ENCODE measurements at places on chromosomes 2 and 18.

- H3K36me3 ChIP-seq = no peaks in the 10 kb centered on the region
- no peaks in the 10 kb centered on the region for H3K27me3 ChIP-seq
- H3K4me1 ChIP-seq = peaks cover 19% of the 10 kb centered on the region
- DNase-seq = no peak
- no peak overlapping the region for H3K27ac ChIP-seq
These were observed 94.1 kb upstream of the CYP1B1 start for GRCh38 chr2:38170067-38170466.

DNA sequence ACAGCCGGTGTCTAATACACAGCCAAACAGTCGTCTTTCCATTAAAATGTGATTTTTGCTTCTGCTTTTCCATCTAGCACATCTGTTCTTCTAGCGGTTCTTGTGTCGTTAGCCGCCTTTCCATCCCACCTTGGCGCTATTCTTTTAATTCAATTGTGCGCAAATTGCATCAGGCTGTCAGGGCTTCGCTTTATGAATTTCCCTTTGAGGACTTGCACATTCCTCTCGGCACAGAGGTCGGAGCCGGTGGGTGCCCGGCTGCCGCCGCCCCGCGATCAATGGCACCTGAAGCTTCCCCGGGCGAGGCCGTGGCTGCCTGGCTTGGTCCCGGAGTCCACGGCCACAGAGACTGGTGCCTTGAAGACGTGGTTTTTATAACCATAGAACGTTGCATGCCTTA, 33.9 kb upstream of the TSPYL6 start:
- H3K27me3 ChIP-seq = no peaks in the 10 kb centered on the region
- H3K27ac ChIP-seq = no peak overlapping the region
- H3K4me3 ChIP-seq = no peak overlapping the region
- H3K4me1 ChIP-seq = peaks cover 10% of the 10 kb centered on the region
- no peaks in the 10 kb centered on the region for H3K36me3 ChIP-seq

- H3K27me3 ChIP-seq = peaks cover 41% of the 10 kb centered on the region
- no peak overlapping the region for H3K4me3 ChIP-seq
- no peaks in the 10 kb centered on the region for H3K36me3 ChIP-seq
- DNase-seq = no peak
These were observed 73.3 kb upstream of the YPEL5 start for GRCh38 chr2:30073523-30073922.

DNA sequence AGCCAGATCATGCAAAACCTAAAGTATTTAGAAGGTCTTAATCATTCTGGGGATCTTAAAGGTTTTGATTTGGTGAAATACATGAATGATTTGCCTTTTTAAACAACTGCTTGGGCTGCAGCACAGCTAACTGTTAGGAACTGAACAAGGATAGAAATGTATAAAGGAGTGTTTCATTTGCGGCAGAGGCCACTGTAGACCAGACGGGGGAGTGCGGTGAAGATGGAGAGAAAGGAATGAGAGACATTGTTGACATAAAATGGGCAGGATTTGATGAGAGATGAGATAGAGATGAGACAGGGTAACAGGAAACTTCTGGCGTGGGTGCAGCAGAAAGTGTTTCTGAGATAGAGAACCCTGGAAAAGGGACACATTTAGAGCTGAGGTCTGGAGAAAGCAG, 308.1 kb downstream of the TMX3 start:
- no peaks in the 10 kb centered on the region for H3K27me3 ChIP-seq
- DNase-seq = no peak
- H3K27ac ChIP-seq = no peak overlapping the region
- no peaks in the 10 kb centered on the region for H3K4me1 ChIP-seq

DNA sequence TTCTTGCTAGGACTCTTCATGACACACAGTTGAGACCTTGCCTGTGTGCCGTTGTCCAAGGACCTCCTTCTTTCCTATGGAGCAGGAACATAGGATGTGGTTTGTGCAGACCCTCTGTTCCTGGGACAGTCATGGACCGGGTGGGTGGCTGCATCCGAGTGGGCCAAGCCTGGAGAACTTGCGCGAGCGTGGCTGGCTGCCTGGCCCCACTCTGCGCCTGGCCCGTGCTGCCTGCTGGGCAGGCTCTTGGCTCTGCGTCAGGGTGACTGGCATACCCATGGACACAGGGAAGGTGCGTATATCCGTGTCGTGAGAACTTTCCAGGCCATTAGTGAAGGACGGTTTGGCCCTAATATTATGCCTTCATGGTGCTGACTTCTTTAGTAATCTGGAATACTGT, 68.2 kb downstream of the DCDC2C start:
- no peak for DNase-seq
- H3K36me3 ChIP-seq = no peaks in the 10 kb centered on the region
- no peaks in the 10 kb centered on the region for H3K4me1 ChIP-seq
- H3K4me3 ChIP-seq = no peak overlapping the region

- H3K4me3 ChIP-seq = no peak overlapping the region
- DNase-seq = no peak
- H3K4me1 ChIP-seq = no peaks in the 10 kb centered on the region
- no peaks in the 10 kb centered on the region for H3K27me3 ChIP-seq
These were observed 245.4 kb downstream of the NAPG start for GRCh38 chr18:10771053-10771709.

GRCh38 chr18:676069-676468, 18.6 kb downstream of the TYMS start:
- no peaks in the 10 kb centered on the region for H3K27me3 ChIP-seq
- no peak for DNase-seq
- no peaks in the 10 kb centered on the region for H3K4me1 ChIP-seq
- no peak overlapping the region for H3K27ac ChIP-seq
- H3K36me3 ChIP-seq = peaks cover 57% of the 10 kb centered on the region

- no peak overlapping the region for H3K4me3 ChIP-seq
- peak; percentile 8 for DNase-seq
- no peaks in the 10 kb centered on the region for H3K27me3 ChIP-seq
- H3K4me1 ChIP-seq = peaks cover 10% of the 10 kb centered on the region
- H3K36me3 ChIP-seq = no peaks in the 10 kb centered on the region
- no peak overlapping the region for H3K27ac ChIP-seq
These were observed 36.4 kb downstream of the REEP1 start for GRCh38 chr2:86301009-86301408.

DNA sequence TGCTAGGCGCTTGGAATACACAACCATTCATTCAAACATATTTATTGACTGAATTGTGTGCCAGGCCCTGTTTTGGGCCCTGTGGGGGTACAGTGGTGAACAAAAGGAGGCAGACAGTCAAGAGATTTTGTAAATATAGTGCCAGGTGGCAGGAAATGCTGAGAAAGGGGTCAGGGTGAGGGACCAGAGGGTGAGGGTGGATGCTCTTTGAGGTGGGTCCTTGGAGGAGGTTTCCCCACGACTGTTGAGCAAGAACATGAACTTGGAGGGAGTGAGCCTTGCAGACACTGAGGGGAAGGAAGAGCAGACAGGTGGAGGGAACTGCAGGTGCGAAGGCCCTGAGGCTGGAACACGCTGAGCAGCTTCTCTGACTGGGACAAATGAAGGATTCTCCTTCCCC, 40.7 kb downstream of the ODC1 start:
- H3K4me1 ChIP-seq = peaks cover 70% of the 10 kb centered on the region
- DNase-seq = no peak
- H3K4me3 ChIP-seq = no peak overlapping the region
- H3K27me3 ChIP-seq = no peaks in the 10 kb centered on the region

GRCh38 chr2:6089474-6089873, 397.3 kb downstream of the SOX11 start:
- H3K27me3 ChIP-seq = no peaks in the 10 kb centered on the region
- DNase-seq = no peak
- no peak overlapping the region for H3K4me3 ChIP-seq
